ENCODE measurements at places on chromosomes 11 and 22. TPM values are rescaled to one million over a fixed set of nuclear protein-coding genes. Genes with fewer than 3 reads are reported as not detected.

- H3K27me3 ChIP-seq, result peaks cover 8% of the 10 kb centered on the region
- H3K36me3 ChIP-seq, result no peaks in the 10 kb centered on the region
- H3K4me3 ChIP-seq, result peak overlapping the region; percentile 38
- peak; percentile 48 for DNase-seq
- H3K27ac ChIP-seq, result no peak overlapping the region
Observed at GRCh38 chr22:39151329-39151975, 1.0 kb downstream of the CBX7 start.

OR56A5 gene
- total RNA-seq, result not detected

- H3K4me3 ChIP-seq, result no peak overlapping the region
- H3K27ac ChIP-seq, result no peak overlapping the region
- no peaks in the 10 kb centered on the region for H3K36me3 ChIP-seq
- H3K27me3 ChIP-seq, result peaks cover 22% of the 10 kb centered on the region
- DNase-seq, result no peak
- H3K4me1 ChIP-seq, result peaks cover 5% of the 10 kb centered on the region
Observed at GRCh38 chr22:35219012-35219411, 38.3 kb upstream of the HMGXB4 start.

GRCh38 chr22:20222764-20223420, 45.2 kb downstream of the RTN4R start:
- H3K36me3 ChIP-seq, result no peaks in the 10 kb centered on the region
- H3K27me3 ChIP-seq, result no peaks in the 10 kb centered on the region
- H3K27ac ChIP-seq, result no peak overlapping the region
- no peak for DNase-seq
- H3K4me3 ChIP-seq, result no peak overlapping the region

GRCh38 chr11:19398273-19398672, 157.5 kb upstream of the E2F8 start:
- DNase-seq, result no peak
- H3K4me3 ChIP-seq, result no peak overlapping the region
- no peak overlapping the region for H3K27ac ChIP-seq
- H3K27me3 ChIP-seq, result no peaks in the 10 kb centered on the region

GRCh38 chr22:48709976-48710375, 1117.7 kb downstream of the BRD1 start:
- H3K36me3 ChIP-seq, result no peaks in the 10 kb centered on the region
- no peak overlapping the region for H3K4me3 ChIP-seq
- peak; percentile 49 for DNase-seq
- H3K27ac ChIP-seq, result no peak overlapping the region
- H3K4me1 ChIP-seq, result no peaks in the 10 kb centered on the region

DNA sequence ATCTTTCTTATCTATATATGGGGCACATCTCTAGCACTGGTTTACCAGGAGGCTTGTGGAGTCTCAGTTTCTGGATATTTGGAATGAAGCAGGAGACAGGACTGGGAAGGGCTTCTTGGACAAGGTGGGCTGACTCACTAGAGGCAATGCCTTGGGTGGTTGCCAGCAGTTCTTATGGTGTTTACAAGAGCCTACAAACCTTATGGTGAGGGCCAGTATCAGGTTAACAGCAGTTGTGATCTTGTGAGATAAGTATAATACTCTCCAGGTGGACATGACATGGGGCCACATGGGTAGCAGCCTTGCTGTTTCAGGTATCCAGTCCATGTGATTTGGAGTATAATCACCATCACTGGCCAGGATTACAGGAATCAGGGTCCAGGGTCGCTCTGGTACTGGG, 10.2 kb downstream of the FUT4 start:
- H3K36me3 ChIP-seq, result no peaks in the 10 kb centered on the region
- H3K4me1 ChIP-seq, result peaks cover 37% of the 10 kb centered on the region
- no peak for DNase-seq
- no peak overlapping the region for H3K27ac ChIP-seq
- H3K4me3 ChIP-seq, result no peak overlapping the region

GLYATL2 gene
- not detected for total RNA-seq

- H3K27me3 ChIP-seq, result no peaks in the 10 kb centered on the region
- no peak overlapping the region for H3K4me3 ChIP-seq
- no peaks in the 10 kb centered on the region for H3K4me1 ChIP-seq
- H3K27ac ChIP-seq, result no peak overlapping the region
- DNase-seq, result peak; percentile 13
- peaks cover 10% of the 10 kb centered on the region for H3K36me3 ChIP-seq
Observed at GRCh38 chr11:2667940-2668339, 31.9 kb downstream of the KCNQ1OT1 start.

- H3K27me3 ChIP-seq, result no peaks in the 10 kb centered on the region
- H3K4me1 ChIP-seq, result peaks cover 49% of the 10 kb centered on the region
- peak overlapping the region; percentile 90 for H3K27ac ChIP-seq
- no peak overlapping the region for H3K4me3 ChIP-seq
- DNase-seq, result no peak
Observed at GRCh38 chr11:36390963-36391471, 94.9 kb downstream of the PRR5L start.

DNA sequence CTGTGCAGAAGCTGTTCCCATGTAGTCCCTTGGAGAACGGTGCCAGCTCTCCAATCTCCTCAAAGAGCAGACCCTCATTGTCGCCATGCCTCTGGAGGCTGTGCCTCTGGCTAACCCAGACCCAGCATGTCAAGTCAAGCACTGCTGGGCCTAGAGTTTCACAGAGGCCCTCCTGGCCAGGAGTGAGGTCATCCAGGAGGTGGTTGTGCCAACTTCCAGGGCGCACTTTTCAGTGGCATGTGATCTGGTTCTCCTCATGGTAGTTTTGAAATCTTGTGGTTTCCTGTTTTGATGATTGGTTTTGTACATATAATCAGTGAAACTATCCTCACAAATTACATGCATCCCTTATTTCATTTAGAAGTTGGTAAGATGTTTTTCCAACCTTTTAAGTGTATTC, 78.9 kb downstream of the PPFIBP2 start:
- peaks cover 15% of the 10 kb centered on the region for H3K36me3 ChIP-seq
- DNase-seq, result no peak
- H3K4me3 ChIP-seq, result no peak overlapping the region
- H3K27ac ChIP-seq, result no peak overlapping the region
- peaks cover 19% of the 10 kb centered on the region for H3K4me1 ChIP-seq

DNA sequence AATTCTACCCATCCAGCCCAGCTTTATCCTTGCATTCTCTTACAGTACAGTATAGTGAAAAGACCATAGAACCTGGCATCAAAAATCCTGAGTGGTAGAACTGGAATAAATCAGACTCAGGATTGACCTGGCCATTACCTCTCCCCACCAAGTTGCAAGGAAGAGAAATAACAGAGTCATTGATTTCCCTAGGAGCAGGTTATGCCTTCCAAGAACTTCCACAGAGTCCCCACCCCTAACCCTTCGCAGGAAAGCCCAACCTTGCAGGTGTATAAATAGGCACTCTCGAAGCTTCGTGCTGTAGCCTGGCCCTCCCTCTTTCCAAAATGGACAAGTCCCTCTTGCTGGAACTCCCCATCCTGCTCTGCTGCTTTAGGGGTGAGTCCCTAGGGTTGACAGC, at the start of gene PATE1:
Gene PATE1 (plus strand): TSS at position 301 of the 400 bp plus-strand sequence. CDS start 26 bp downstream, at position 327.
- H3K4me1 ChIP-seq, result no peaks in the 10 kb centered on the region
- H3K4me3 ChIP-seq, result no peak within 1 kb of the TSS
- peaks cover 19% of the 10 kb centered on the region for H3K27me3 ChIP-seq
- no peak for DNase-seq
- no peak within 1 kb of the TSS for H3K27ac ChIP-seq

GGTLC3 gene
- not detected for total RNA-seq

- peaks cover 10% of the 10 kb centered on the region for H3K4me1 ChIP-seq
- peaks cover 12% of the 10 kb centered on the region for H3K36me3 ChIP-seq
- DNase-seq, result peak; percentile 76
- H3K4me3 ChIP-seq, result no peak overlapping the region
Observed at GRCh38 chr11:67282155-67282875, 6.8 kb upstream of the ANKRD13D start.

DNA sequence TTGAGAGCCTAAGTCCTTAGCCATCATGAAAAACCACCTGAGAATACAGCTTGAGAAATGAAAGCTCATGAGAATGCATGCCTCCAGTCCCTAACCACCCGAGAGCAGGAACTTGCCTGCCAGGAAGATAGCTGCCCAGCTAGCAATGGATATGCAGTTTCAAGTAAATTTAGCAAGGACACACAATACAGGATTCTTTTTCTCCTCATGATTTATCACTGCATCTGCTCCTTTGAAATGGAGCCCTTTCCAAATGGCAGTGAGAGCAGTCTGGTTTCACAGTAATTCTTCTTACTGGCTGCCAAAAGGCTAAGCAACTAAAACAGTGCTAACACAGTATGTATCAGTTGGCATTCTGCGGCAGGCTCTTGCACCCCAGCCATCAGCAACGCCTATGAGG, 109.9 kb downstream of the MICAL3 start:
- H3K27me3 ChIP-seq, result no peaks in the 10 kb centered on the region
- no peaks in the 10 kb centered on the region for H3K36me3 ChIP-seq
- H3K27ac ChIP-seq, result no peak overlapping the region
- H3K4me3 ChIP-seq, result no peak overlapping the region
- peaks cover 42% of the 10 kb centered on the region for H3K4me1 ChIP-seq
- DNase-seq, result no peak

SART1 gene
- 37.3 TPM for total RNA-seq

GRCh38 chr11:60905551-60906113, 753 bp downstream of the PRPF19 start:
- peaks cover 9% of the 10 kb centered on the region for H3K36me3 ChIP-seq
- peak overlapping the region; percentile 87 for H3K27ac ChIP-seq
- DNase-seq, result no peak
- H3K4me1 ChIP-seq, result peaks cover 27% of the 10 kb centered on the region

DNA sequence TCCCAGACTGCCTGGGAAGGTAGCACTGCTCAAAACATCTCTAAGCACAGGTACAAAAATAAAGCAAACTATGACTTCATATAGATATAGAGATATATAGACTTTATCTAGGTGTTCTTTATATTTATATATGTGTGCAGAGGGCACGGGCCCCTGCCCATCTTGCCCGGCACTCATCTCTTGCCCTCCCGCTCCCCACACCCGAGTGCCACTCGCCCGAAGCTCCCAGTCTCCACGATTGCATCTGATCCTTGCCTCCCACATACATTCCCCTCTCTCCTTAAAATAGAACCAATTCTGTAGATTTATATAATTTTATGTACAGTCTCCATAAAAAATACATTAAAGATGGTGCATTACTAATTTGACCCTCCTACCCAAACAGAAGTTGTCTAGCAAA, 55.5 kb downstream of the IGSF9B start:
- no peaks in the 10 kb centered on the region for H3K27me3 ChIP-seq
- H3K4me1 ChIP-seq, result no peaks in the 10 kb centered on the region
- DNase-seq, result no peak
- peaks cover 8% of the 10 kb centered on the region for H3K36me3 ChIP-seq

- H3K36me3 ChIP-seq, result peaks cover 6% of the 10 kb centered on the region
- H3K4me1 ChIP-seq, result no peaks in the 10 kb centered on the region
- H3K27me3 ChIP-seq, result peaks cover 23% of the 10 kb centered on the region
- peak; percentile 75 for DNase-seq
- peak overlapping the region; percentile 20 for H3K27ac ChIP-seq
Observed at GRCh38 chr11:2794968-2795322, 90.6 kb downstream of the CDKN1C start.

GRCh38 chr11:123493349-123494063, 63.4 kb downstream of the GRAMD1B start:
- DNase-seq, result no peak
- H3K27me3 ChIP-seq, result no peaks in the 10 kb centered on the region
- H3K4me3 ChIP-seq, result no peak overlapping the region
- peak overlapping the region; percentile 62 for H3K27ac ChIP-seq

GRCh38 chr11:120009938-120010337, 128.0 kb downstream of the TRIM29 start:
- H3K36me3 ChIP-seq, result no peaks in the 10 kb centered on the region
- H3K27me3 ChIP-seq, result peaks cover 61% of the 10 kb centered on the region
- no peak for DNase-seq
- no peak overlapping the region for H3K27ac ChIP-seq

GRCh38 chr11:65863889-65864705, 3.9 kb downstream of the MUS81 start:
- DNase-seq, result peak; percentile 72
- peaks cover 47% of the 10 kb centered on the region for H3K4me1 ChIP-seq
- H3K4me3 ChIP-seq, result no peak overlapping the region
- peaks cover 23% of the 10 kb centered on the region for H3K36me3 ChIP-seq
- peak overlapping the region; percentile 80 for H3K27ac ChIP-seq
- H3K27me3 ChIP-seq, result no peaks in the 10 kb centered on the region

All from chondrocyte (in vitro differentiated cells).